HTR-8/SVneo (cell line): ENCODE measurements at places on chromosomes 11 and 22.

DNA sequence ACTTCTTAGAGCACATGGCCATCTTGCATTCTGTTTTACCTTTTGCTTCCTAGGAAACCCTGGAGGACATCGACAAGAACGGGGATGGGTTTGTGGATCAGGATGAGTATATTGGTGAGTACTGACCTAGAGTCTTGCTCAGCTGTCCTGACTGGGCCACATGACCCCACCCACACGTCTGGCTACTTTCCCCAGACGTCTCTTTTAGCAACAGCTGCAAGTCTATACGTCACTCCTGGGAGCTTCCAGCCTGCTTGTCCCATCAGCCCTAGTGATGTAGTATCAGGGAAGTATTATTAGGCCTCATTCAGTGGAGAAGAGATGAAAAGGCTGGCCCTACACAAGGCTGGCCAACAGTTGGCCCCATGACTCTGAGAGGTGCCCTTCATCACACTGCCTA lies 9.6 kb downstream of the RCN1 start:
- DNase-seq: no peak

- peak; percentile 7 for DNase-seq
Measured at GRCh38 chr22:24592058-24592850, 619 bp downstream of the LRRC75B start.

- DNase-seq: no peak
Measured at GRCh38 chr11:118529584-118530175, 1.3 kb upstream of the TMEM25 start.

DNA sequence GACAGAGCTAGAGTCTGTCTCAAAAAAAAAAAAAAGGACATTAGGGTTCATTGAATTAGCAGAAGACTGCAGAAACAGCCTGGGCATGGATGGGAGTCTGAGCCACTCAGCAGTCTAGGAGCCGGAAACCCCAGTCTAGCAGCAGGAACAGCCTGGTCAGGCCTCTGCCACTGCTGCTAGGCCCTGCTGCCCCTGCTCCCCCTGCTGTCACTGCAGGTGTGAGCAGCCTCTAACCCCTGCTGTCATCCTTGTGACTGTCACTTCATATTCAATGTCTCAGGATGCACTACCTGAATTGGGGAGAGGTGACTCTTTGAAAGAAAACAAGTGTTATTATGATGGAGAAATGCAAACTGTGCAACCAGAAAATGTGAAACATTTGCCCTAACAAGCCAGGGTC lies 7.0 kb upstream of the DDX17 start:
- no peak for DNase-seq

DNA sequence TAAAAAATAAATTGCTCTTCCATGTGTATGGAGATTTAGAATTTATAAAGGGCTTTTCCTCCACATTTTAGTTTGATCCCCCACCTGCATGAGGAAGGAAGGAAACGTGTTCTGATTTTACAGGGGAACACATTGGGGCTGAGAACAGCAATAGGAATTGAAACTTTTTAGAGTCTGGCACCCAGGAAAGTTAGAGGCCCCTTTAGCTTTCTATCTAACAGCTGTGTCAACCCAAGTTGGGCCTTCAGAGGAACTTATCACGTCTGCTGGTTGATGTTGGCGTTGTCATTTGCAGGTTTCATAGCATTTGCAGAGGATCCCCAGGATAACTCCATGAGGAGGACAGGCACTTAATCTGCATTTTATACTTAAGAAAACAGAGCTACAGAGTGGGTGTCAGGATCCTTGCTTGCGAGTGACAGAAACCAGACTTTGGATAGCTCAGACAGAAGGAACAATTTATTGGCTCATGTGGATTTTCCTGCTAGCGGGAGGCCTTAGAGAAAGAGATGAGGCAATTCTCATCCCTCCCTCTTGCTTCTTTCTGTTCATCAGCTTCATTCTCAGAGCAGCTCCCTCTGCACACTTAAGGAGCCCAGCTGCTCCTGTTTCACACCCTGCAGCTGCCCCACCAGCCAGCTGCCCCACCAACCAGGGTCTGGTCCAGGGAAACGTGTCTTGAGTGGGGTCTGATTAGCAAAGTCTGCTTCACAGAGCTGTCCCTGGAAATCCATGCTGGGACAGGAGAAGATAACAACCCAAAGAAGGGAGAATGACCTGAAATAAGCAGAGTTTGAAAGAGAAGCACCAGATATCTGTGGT lies 92.5 kb upstream of the OR4B1 start:
- no peak for DNase-seq

DNA sequence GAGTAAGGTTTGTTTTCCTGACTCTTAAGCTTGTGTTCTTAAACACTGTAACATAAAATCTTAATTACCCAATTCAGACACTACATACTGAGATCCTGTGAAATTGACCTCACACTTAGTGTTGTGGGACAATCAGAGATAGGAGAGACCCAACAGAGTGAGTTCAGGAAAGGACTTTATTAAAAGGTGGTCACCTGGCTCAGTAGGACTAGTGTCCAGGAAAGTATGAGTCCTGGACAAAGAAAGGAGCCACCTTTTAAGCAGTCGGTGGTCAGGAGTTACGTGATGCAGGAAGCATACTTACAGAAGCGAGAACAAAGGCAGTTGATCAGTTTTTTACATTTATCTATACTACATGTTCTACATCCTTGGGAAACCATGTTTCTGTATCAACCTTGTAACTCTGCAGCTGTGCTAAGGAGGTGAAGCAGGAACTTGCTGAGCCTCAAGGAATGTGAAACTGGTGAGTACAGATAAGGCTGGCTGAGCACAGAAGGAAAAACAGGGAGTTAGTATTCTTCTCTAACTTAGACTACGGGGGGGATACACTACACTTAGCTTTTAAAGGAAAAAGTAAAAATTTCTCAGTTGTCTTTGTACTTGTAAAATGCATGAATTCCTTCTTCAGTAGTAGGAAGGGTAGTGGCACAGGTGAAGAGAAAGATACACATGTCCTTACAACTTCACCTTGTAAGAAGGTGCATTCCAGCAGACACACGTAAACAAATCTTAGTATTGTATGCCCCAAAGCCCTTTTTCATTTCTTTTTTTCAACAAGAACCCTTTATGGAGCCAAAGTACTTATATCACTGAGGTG lies 15.1 kb downstream of the OR51E1 start:
- DNase-seq: no peak

DNA sequence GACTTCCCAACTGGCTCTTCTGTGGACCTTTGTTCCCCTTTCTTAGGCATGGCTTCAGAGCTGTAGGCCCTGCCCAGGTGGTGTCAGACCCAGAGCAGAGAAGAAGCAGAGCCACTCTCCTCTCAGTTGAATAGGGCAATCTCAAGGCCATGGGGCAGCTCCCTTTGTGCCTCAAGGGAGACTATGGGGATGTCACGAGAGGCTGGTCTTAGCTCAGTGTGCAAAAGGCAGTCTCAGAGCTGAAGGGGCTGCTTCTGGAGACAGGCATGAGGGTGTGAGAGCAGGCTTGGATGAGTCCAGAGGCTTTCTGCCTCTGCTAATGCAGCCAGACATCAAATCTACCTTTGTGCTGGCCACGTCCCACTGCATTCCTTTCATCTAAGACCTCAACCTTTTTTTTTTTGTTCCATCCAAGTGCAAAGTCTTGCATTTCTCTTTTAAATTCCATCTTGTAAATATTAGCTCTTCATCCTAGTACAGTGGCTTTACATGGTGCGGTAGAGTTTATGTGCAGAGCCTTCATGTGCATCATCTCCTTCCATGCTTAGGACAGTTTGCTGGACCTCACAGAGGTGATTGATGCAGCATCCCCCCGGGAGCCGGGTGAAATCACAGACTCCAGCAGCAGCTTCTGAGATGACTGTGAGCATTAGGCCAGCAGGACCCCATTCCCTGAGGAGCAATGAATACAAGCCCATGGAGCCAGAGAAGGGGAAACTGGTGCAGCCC lies 34.2 kb upstream of the FCHSD2 start:
- DNase-seq: no peak

- no peak for DNase-seq
Measured at GRCh38 chr11:86197448-86197847, 47.1 kb upstream of the EED start.

GRCh38 chr22:23574877-23575276 lies 5.2 kb downstream of the IGLL1 start:
- no peak for DNase-seq

DNA sequence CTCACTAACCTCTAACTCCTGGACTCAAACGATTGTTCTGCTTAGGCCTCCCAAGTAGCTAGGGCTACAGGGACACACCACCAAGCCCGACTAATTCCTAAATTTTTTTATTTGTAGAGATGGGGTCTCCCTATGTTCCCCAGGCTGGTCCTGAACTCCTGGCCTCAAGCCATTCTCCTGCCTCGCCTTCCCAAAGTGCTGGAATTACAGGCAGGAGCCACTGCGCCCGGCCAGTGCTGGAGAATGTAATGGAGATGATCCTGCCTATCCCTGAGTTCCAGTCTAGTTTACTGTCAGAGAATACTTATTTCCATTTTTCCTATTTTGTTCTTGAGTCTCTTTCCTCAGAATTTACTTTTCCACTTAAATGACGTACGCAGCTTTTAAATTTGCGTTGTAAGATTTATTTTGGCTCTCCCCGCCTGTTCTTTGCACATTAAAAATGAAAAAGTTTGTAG lies at the start of gene CHEK1:
CHEK1 (plus strand) TSS at position 408 of the 458 bp plus-strand sequence. CDS start 1,606 bp downstream, outside the sequence.
- DNase-seq: no peak

DNA sequence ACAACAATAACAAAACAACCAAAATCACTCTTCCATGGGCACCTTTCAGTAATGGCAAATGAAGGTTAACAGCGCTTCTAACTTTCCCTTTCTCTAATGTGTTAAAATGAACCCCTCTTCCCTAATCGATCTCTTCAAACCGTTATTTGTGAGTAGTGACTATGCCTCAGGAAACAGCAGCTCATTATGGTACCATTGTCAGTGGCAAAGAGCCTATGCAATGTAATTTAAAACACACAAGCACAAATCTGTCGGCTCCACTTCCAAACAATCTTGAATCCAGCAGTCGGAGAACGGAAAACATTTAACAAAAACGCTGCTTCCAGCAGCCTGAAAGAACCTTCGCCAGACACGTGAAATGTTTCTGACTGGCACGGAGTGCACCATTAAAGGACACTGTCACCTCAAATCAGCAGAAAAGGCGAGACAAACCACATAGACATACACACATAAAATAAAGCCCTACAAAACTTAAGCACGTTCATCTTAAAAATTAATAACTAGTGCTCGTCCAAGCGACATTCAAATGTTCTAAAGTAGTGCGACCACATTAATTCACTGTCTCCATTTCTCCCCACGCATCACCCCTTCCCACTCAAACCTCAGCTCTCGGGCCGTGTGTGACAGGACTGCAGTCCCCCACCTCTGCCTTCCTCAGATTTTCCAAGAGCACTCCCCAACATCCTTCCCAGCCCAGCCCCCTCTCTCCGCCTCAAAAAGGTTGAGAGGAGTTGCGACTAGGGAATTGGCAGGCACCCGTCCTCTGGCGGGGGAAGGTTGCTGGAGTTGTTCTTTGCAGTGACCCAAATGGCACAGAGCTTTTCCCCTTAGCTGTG lies 748 bp downstream of the RAB30 start:
- DNase-seq: no peak

GRCh38 chr11:20729597-20730105 lies 60.3 kb downstream of the NELL1 start:
- DNase-seq: no peak

GRCh38 chr22:39568278-39568981 lies 2.1 kb upstream of the CACNA1I start:
- no peak for DNase-seq

DNA sequence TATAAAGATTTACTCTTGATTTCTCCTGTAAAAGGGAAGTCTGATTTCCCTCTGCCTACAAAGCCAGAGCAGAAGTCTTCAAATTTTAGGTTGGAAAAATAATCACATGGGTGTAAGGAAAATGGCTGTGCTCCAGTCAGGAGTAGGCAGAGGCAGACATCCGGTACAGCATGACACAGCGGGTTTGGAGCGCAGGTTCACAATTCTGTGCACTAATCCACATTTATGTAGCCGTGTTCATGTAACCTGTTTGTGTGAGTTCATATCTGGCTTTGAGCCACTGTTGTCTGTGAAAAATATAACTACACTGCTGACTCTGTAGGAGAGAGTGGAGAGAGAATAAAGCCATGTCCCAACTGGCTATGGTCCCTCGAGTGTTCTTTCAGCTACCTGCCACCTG lies 248.0 kb downstream of the CASP12 start:
- no peak for DNase-seq

DNA sequence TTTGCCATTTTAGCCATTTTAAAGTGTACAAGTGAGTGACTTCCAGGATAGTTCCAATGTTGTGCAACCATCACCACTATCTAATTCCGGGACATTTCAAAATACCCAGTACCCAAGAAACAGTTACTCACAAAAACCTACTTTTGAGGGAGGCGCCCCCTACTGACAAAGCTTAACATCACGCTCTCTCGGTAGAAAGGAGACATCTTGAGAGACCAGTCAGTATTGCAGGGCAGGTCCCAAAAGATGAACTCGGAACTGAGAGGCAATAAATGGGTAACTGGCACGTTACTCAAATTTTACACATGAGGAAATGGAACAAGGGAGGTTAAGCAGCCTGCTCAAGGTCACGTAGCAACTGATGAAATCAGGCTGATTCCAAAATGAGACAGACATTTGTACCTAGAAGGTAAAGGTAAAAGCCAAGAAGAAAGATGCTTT lies 50.0 kb upstream of the POU2AF1 start:
- no peak for DNase-seq

DNA sequence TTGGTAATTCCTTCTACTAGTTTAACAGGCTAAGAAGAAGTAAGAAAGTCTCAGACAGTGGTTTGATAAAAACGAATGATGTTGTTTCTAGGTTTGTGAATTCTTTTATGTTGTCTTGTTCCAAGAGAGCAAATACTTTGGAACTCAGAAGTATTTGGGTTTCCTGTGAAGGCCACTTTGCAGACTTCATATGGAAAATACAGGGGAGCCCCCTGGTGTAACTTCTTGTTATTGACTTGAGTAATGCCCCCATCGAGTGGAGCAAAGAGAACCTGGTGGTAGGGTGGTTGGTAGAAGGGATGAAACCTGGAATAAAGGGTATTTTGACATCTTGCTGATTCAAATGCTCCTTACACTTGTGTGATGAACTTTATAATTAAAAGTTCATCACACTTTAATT lies 40.0 kb upstream of the PTH start:
- DNase-seq: no peak

GRCh38 chr11:79087961-79088318 lies 352.9 kb downstream of the TENM4 start:
- DNase-seq: no peak
